Left lung (tissue), 14 donors: ENCODE measurements at places on chromosomes 16 and 17. TPM values are rescaled to one million over a fixed set of nuclear protein-coding genes. Genes with fewer than 3 reads are reported as not detected.

DNA sequence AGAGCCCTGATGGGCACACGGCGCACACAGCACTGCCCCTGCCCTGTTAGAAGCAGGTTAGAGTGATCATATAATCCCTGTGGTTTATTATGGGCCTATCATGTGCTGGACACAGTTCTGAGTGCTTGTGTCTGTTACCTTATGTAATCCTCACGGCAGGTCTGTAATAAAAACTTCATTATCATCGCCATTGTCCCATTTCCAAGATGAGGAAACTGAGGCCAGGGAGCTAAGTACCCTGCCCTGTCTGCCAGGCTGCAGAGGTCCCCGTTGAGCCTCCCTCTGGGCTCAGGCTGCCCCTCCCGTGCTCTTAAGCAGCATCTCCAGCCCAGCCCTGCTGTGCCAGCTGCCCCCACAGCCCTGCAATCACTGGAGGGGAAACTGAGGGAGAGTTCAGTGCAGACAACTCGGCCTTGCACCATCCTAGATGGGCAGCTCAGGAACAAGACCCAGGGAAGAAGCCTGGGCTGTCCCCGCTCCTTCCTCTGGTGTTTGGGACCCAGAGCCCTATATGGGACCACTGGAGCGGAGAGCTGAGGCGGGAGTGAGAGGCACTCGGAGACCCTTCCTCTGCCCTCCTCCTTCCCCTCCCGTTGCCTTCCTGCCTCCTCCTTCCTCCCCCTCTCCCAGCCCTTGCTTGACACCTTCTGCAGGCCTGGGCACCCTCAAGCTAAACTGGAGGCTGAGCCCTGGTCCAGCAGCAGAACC is 42.0 kb downstream of the WNT3 start:
- no peak for DNase-seq

DNA sequence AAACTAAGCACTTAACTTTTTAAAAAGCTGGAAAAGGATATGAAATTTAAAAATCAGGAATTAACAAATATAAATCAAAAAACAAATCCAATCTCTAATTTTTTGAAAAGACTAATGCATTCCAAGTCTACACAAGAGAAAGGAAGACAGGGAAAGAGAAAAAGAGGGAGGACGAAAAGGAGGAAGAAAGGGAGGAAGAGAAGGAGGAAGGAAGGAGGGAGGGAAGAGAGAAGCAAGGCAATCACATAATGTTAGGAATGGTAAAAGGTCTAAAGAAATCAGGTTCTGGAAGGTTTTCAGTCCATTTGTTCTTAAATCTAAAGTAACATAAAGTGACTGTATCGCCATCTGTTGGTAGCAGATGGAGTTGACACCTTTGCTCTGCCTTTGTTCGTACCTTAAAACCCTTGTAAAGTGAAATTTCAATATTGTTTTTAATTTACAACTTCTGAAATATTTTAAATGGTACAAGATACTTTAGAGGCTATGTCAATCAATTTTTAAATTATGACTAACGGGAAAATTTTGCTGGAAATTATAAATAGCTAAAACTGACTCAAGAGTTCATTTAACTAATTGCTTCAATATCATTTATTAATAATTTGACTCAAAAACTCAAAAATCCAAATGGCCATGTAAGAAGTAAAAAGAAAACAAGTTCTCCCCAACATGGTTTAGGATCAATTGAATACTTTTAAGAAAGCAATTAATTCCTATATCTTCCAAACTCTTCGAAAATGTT is 20.4 kb upstream of the CDYL2 start:
- DNase-seq, result peak; percentile 53

DNA sequence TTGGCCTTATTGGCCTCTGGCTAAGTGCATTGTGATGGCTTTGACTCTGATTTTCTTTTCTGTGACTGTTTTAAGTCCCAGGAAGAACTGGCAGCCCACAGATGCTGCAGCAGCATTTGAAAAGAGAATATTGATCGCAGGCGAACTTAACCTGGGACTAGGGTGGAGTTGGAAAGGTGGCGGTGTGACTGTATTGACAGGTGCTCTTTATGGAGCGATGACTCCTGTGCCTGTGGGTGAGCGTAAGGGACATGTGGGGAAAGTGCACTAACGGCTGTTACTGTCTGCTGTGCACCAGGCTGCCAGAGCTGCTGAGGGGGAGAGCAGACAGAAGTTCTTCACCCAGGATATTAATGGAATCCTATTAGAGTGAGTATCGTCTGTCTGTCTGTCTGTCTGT is 21.3 kb downstream of the UBN1 start:
- no peak for DNase-seq

GRCh38 chr16:79090966-79091365 is 509.6 kb downstream of the MAF start:
- DNase-seq, result no peak

DNA sequence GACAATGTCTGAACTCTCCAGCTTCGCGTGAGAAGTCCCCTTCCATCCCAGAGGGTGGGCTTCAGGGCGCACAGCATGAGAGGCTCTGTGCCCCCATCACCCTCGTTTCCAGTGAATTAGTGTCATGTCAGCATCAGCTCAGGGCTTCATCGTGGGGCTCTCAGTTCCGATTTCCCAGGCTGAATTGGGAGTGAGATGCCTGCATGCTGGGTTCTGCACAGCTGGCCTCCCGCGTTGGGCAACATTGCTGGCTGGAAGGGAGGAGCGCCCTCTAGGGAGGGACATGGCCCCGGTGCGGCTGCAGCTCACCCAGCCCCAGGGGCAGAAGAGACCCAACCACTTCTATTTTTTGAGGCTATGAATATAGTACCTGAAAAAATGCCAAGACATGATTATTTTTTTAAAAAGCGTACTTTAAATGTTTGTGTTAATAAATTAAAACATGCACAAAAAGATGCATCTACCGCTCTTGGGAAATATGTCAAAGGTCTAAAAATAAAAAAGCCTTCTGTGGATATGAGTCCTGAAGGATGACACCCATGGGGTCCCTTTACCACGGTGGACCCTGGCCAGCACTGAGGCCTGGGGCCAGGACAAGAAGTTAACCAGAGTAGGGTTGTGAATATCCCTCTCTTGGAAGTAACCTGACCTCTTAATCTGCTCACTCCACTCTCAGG is 10.5 kb upstream of the ITGAD start:
- DNase-seq, result peak; percentile 18

- peak; percentile 82 for DNase-seq
Measured at GRCh38 chr17:66191593-66192377, at the start of gene CEP112. TSS of gene CEP112 (minus strand) at chr17:66192133.

- no peak for DNase-seq
Measured at GRCh38 chr17:30208214-30208613, 27.3 kb downstream of the SLC6A4 start.

CORO6 gene
- total RNA-seq, result 3.9 TPM

GRCh38 chr17:51427856-51428255 is 167.5 kb downstream of the UTP18 start:
- DNase-seq, result no peak

SDR42E2 gene
- total RNA-seq, result 0.10 TPM

- DNase-seq, result no peak
Measured at GRCh38 chr17:46035112-46035818, 36.2 kb downstream of the STH start.

- DNase-seq, result no peak
Measured at GRCh38 chr16:8904018-8904430, 21.9 kb downstream of the LITAFD start.

DNA sequence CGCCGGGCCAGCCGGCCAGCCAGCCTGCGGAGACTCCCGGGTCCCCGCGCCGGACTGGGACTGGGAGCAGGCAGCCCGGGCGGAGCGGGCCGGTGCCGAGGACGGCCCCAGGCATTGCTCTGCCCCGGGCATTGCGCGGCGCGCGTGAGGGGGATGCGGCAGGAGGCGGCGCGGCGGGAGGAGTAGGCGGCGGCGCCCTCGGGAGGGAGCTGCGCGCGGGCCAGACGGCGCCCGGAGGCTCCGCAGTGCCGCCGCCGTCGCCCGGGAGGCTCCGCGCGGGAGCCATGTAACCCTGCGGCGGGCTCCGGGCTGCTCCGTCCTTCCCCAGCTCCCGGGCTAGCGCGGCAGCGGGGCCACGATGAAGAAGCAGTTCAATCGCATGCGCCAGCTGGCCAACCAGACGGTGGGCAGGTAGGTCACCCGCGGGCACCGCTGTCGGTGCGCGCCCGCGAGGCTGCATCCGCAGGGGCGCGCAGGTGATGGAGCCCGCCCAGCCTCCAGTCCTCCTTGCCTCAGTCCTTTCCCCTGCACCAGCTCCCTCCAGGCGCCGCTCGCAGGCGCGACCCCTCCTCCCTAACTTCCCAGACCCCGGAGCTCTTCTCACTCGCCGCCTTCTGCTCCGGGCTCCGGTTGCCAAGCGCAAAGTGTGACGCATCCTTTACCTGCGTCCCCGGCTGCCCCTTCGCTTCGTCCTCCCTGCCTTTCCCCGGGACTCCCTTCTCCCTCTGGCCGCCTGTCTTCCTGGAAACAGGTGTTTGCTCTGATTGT is at the start of gene ARHGAP44:
ARHGAP44 (plus strand) TSS at position 18 of the 768 bp plus-strand sequence; CDS start at position 359, 341 bp downstream.
- DNase-seq, result peak; percentile 70
